ENCODE measurements at places on chromosomes 2 and 18. TPM values are rescaled to one million over a fixed set of nuclear protein-coding genes. Genes with fewer than 3 reads are reported as not detected.

NPPC gene
- total RNA-seq: not detected

CRYBA2 gene
- total RNA-seq: not detected

SPAST gene
- 14.3 TPM for total RNA-seq

MTX2 gene
- total RNA-seq: 58.7 TPM

RBKS gene
- 1.0 TPM for total RNA-seq

WDPCP gene
- 4.0 TPM for total RNA-seq

Data from mammary microvascular endothelial cell (primary cell).